CD4-positive, alpha-beta T cell treated with Interleukin-2 at 100 ng/mL for 4 hours (primary cell): ENCODE measurements at places on chromosomes 12 and 14.
A peak's percentile ranks its signal among the peaks of the same experiment; 100 is the strongest.

DNA sequence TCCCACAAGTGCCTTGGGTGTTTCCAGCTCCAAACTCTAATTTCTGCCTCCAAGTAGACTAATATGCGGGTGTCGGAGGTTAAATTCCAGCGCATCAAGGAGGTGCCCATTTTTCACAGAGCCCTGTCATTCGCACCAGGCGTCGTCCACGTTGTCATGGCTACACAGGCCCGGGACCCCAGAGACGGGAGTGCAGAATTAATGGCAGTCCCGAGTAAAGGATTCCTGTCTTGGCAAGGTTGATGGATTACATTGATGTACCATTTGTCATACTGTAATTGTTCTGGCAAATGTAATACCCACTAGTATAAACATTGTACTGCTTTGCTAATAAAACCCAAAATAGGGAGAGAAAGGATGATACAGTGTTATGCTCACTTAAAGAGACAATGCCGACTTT lies 222.9 kb upstream of the MYL2 start:
- DNase-seq: no peak

DNA sequence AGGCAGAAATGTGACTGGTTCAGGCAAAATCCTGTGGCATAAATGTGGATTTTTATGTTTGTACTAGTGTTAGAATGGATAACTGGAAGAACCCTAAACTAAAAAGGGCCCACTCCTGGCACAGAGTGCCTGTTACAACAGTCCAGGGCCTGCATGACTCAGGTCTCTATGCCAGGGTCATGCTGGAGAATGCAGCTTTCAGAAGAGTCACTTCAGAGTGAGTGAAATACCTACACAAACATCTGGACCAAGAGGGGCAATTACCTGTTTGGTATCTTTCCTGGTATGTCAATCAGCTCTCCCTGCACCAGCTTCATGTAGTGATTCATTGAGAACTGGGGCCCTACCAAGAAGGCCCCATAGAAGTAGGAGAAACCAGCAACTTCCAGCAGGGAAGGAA lies 10.0 kb downstream of the EMG1 start:
- DNase-seq: no peak

GRCh38 chr12:131089531-131090273 lies 136.0 kb downstream of the ADGRD1 start:
- no peak for DNase-seq

DNA sequence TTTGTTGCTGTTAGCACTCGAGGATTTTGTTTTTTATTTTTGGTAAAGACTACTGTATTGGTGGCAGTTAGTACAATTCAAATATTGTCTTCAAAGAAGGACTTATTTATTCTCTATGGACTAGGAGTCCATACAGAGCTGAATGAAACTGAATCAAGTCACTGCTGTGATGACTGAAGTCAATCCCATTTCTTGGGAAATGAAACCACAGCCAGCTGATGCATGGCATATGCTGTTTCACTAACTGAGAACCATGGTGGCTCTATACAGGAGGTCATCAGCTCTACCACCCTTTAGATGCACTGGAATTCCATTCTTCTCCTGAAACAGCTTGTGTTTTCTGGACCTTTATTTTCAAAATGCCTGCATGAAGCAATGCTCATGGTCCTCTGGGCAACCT lies 22.2 kb downstream of the VTI1B start:
- no peak for DNase-seq

- no peak for DNase-seq
Measured at GRCh38 chr14:85531141-85531586, 1.2 kb downstream of the FLRT2 start.

- no peak for DNase-seq
Measured at GRCh38 chr14:94918896-94919295, 149.0 kb upstream of the GSC start.

DNA sequence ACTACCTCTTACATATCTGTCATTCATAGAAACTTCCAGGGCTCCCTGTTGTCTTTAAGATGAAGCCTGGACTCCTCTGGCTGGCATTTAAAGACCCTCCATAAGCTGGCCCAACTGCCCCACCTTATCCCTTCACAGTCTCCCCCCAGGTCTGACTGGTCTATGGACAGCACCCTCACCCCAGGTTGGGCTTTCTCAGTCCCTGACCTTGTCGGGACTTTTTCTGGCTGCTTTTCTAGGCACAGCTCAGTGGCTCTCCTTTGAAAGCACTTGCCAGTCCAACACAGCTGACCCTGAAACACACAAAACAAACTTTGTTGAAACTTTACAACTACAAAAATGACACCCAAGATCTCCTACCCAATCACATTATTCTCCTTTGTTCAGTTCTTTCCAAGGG lies 13.9 kb upstream of the MYH7 start:
- DNase-seq: no peak

- DNase-seq: peak; percentile 14
Measured at GRCh38 chr12:46516933-46517578, 144.5 kb upstream of the SLC38A2 start.

DNA sequence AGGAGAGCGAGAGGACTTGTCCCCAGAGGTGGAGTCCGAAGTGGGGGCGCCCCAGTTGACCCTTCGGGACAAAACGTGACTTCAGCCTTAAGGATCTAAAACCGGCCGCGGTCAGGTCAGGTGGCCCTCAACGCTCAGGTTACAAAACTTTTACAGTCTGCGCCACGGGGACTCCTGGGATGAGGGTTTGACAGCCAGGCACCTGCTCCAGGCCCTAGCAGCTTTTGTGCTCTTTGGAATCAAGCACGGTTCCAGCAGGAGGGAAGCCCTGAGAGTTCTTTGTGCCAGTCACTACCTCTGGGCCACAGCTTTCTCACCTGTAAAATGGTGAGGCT lies 337 bp downstream of the ZC2HC1C start:
- DNase-seq: no peak

GRCh38 chr14:35766700-35767082 lies 42.4 kb downstream of the RALGAPA1 start:
- DNase-seq: peak; percentile 38

DNA sequence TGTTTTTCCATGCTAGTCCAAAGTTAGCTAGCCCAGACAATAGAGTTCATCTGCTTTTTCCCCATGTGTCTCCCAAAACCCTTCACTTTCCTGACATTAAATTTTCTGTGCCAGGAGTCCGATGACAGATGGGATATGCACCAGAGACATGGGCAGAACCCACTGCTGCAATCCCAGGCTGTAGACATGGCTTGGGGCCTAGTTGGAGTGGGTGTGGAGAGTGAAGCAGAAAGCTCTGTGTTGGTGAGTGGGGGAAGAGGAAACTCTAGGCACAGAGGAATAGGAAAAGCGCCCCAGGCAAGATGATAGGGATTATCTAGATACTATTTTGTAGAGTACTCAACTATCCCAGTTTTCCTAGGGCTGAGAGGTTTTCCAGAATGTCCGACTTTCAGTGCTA lies 4.8 kb upstream of the KRT74 start:
- DNase-seq: no peak

- DNase-seq: no peak
Measured at GRCh38 chr12:100020370-100020769, 35.6 kb upstream of the ANKS1B start.

DNA sequence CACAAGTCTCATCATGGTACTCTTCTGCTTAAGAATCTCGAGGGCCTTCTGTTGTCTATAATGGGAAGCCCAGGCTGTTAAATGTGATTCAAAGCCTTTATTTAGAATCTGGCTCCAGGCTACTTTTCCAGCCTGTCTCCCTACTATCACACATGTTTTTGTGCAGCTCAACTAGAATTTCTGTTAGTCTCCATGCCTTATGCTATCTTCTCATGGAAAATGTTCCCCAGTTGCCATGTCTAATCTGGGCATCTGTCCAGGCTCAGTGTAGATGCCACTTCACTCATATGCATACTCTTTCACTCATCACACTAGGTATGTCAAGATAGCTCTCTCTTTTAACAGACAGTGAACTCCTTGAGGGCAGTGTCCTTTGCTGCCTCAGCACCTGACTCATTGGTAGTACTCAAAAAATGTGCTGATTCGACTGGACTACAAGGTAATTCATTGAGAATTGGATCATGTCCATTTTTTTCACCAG lies 145.3 kb downstream of the TTLL5 start:
- no peak for DNase-seq

DNA sequence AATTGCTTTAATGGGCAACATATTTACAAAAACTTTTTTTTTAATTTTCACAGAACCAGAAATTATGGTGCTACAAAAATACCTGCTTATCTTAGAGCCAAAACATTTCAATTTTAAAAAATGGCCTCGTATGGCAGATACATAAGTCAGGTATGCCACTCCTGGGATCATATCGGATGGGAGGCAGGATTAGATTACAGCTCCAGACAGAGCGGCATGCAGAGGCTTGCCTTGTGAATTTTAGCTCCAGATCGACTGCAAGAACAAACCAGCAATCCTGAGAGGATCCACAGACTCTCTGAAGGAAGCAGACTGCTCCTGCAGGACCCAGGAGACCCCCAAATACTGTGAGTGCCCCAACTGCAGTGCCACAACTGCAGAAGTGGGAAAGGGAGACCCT lies 169.3 kb upstream of the AMIGO2 start:
- DNase-seq: no peak

DNA sequence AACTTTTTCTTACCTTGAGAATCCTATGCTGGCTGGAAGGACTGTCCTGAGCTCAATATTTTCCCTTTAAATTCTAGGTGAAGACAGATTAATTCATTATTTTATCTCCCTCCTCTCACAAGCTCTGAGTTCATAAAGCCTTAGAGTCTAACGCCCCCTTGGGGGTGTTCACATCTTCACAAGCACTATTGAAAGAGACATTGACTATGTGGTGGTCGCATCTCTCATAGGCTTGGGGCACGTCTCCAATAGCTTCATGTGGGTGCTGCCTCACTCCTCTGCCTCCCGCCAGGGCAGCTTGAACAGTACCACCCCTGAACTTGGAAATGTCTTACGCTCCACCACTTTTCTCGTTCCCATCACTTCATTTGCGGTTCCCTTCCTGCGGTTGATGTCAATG lies 106.2 kb downstream of the UNC79 start:
- no peak for DNase-seq

- no peak for DNase-seq
Measured at GRCh38 chr14:50399251-50400032, 2.8 kb upstream of the CDKL1 start.

- DNase-seq: no peak
Measured at GRCh38 chr12:7555752-7556151, 52.2 kb upstream of the CD163 start.

- no peak for DNase-seq
Measured at GRCh38 chr14:68504861-68505260, 288.0 kb downstream of the ZFP36L1 start.

DNA sequence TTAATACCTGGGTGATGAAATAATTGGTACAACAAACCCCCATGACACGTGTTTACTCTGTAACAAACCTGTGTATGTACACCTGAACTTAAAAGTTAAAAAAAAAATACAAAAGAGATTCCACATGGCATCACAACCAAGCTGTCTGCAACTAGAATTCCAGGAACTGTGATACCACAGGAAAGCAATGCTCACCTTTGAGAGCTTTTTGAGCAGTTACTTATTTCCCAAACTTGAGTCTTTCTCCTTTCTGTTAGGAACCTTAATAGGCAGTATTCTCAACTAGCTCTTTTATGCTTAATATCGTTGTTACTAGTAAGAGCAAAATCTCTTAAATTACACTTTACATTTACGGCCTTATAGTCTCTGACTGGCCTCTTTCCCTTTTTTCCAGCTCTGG lies 15.2 kb downstream of the PTHLH start:
- DNase-seq: no peak

GRCh38 chr12:105083551-105084105 lies 630 bp downstream of the ALDH1L2 start:
- no peak for DNase-seq

DNA sequence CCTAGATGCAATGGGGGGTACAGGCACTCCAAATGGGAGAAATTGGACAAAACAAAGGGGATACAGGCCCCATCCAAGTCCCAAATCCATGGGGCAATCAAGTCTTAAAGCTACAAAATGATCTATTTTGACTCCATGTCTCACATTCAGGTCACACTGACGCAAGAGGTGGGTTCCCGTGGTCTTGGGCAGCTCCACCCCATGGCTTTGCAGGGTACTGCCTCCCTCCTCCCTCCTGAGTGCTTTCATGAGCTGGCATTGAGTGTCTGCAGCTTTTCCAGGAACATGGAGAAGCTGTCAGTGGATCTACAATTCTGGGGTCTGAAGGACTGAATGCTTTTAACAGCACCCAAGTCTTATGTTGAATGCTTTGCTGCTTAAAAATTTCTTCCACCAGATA lies 274.5 kb upstream of the LRIG3 start:
- DNase-seq: no peak

DNA sequence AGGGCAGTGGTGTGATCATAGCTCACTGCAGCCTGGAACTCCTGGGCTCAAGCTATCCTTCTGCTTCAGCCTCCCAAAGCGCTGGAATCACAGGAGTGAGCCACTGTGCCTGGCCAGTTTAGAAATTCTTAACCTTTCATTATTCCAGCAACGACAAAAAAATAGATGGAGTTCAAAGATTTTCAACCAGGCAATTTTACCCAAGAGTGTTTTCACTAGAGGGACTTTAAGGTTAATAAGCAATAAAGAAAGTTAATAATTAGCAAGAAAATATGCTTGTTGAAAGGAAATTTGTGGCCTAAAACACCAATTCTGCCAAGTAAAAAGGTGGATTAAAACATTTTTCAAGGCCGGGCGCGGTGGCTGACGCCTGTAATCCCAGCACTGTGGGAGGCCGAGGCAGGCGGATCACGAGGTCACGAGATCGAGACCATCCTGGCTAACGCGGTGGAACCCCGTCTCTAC lies 14.8 kb downstream of the CDKL1 start:
- DNase-seq: no peak

- DNase-seq: no peak
Measured at GRCh38 chr12:6963016-6963731, 7.3 kb downstream of the PHB2 start.

DNA sequence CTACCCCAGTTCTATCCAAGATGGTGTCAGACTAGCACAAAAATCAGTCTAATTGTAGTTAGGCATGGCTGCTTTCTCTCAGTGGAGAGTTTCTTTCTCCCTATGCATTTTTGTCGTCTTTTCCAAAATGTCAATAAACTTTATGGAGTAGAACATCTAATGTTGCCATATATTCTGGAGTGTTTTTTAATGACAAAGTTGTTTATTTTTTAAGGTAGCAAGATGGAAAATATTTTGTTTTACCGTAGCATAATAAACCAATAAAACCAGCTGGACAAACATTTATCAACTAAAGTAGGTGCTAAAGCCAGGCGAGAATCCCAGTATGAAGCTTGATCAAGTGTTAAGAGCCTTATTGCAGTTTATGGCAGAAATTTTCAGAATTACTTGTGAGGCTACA lies 146.3 kb downstream of the TMTC2 start:
- DNase-seq: no peak

- DNase-seq: no peak
Measured at GRCh38 chr14:62234849-62235248, 472.6 kb downstream of the SNAPC1 start.

DNA sequence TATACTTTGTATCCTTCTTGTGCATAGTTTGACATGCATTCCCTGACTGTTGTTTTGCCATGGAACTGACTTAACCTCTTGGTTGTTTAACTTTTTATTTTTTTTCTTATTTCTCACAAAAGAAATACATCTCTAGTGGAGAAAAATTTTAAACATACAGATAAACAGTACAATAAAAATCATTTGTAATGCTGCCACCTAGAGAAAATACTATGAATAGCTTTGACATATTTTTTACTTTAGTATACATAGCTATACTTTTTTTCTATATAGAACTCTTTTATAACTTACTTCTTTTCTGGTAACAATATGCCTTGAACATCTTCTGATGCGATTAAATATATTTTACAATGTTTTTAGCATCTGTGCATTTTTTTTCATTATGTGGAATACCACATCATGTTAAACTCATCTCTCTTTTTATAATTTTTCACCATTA lies 184.5 kb downstream of the AKAP6 start:
- DNase-seq: no peak
